ENCODE measurements at places on chromosomes 7 and 10. TPM values are rescaled to one million over a fixed set of nuclear protein-coding genes. Genes with fewer than 3 reads are reported as not detected.
A peak's percentile ranks its signal among the peaks of the same experiment; 100 is the strongest.

The ARL3 gene
- 11.6 TPM for total RNA-seq

- H3K27ac ChIP-seq, result no peak overlapping the region
- no peak for DNase-seq
- H3K4me3 ChIP-seq, result no peak overlapping the region
- no peaks in the 10 kb centered on the region for H3K4me1 ChIP-seq
These were observed 41.1 kb upstream of the NFKB2 start for GRCh38 chr10:102354451-102354850.

- peak; percentile 77 for DNase-seq
- H3K36me3 ChIP-seq, result no peaks in the 10 kb centered on the region
- H3K4me1 ChIP-seq, result no peaks in the 10 kb centered on the region
- H3K27me3 ChIP-seq, result peaks cover 61% of the 10 kb centered on the region
These were observed 34.2 kb downstream of the CAMK2B start for GRCh38 chr7:44291066-44291732.

- H3K4me3 ChIP-seq, result no peak overlapping the region
- no peak overlapping the region for H3K27ac ChIP-seq
- H3K4me1 ChIP-seq, result peaks cover 31% of the 10 kb centered on the region
- no peak for DNase-seq
These were observed 148.8 kb upstream of the ZMIZ1 start for GRCh38 chr10:78920011-78920410.

DNA sequence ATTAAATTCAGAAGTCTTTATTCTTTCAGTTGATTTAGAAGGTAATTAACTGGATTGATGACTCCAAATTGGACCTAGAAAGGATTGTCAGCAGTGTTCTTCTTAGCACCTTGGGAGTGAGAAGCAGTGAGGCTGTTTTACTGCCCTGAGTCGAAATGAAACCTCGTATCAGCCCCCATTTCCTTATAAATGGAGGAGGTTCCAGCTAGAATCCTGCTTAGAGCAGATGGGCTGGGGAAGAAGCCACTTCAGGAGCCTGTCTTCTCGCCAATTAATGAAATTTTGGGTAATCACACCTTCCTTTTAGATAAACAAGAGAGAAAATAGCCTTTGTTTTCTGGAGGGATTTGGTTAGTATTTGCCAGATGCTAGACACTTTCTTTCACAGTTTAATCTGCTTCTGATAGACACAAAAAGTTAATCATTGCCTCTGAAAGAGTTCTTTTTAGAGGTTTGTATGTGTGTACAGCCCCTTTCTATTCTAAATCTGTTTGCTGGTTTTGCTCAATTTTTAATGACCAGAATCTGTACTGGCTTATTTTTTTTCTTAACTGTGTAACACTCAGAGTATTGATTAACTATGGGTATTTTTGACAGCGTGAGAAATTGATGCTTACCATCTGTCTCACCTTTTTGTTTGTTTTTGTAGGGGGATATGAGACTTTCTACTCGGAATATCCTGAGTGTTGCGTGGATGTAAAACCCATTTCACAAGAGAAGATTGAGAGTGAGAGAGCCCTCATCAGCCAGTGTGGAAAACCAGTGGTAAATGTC lies 4.6 kb downstream of the DUSP5 start:
- H3K4me1 ChIP-seq, result peaks cover 62% of the 10 kb centered on the region
- peaks cover 11% of the 10 kb centered on the region for H3K36me3 ChIP-seq
- no peaks in the 10 kb centered on the region for H3K27me3 ChIP-seq
- DNase-seq, result no peak
- H3K4me3 ChIP-seq, result peak overlapping the region; percentile 16

The ZKSCAN5 gene
- total RNA-seq, result 11.6 TPM

DNA sequence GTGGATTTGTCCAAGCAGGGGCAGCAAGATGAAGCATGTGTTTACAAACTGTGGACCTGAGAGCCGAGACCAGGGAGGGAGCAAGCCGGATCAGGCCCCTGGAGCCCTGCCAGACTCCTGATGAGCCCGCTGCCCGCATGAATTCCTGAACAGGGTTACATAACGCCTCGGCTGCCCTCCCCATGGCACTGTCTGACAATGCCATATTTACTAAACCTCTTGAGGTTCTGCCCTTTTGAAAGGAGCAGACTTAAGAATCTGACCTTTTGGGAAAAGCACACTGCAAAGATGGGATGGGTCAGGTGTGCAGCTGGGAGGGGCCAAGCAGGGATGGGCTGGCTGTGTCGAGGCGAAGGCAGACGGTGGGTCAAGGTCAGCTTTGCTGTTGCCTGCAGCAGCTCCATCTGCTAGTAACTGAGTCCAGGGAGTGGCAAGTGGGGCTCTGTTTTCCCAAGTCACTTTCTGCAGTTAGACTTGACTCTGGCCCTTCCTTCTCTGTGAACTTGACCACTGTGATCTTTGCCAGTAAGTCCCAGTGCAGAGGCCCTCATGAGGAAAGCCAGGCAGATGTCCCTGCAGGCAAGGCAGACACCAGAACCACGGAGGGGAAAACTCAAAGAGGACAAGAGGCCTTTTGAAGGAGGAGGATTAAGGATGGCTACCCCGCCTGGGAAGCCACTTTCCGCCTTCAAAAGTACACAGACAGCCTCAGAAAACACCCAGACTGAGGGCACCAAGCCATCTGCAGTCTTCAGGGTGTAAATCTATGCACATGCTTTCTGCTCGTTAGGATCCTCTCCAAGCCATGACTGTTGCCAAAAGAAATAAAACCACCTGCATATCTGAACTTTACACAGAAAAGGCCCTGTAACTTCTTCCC lies 175.8 kb downstream of the TNS3 start:
- no peaks in the 10 kb centered on the region for H3K27me3 ChIP-seq
- H3K4me1 ChIP-seq, result peaks cover 22% of the 10 kb centered on the region
- no peak for DNase-seq
- peaks cover 23% of the 10 kb centered on the region for H3K36me3 ChIP-seq

The IFIT5 gene
- total RNA-seq, result 22.5 TPM

DNA sequence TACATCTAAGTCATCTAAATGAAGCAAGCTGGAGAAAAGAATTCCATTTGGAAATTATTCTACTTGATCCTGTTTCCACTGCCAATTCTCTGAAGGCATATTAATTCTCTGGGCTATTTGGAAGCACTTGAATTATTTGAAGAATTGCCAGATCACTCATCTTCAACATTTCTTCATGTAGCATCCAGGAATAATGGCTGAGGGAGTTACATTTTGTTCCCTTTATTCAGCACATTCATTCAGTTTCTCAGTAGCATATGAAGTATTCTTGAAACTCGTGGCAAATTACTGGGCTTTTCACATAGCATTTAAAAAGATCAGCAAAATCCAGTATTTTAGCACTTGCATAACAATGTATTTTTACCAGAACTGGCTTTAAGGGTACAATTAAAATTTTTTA lies 127.1 kb upstream of the VIPR2 start:
- no peak overlapping the region for H3K27ac ChIP-seq
- H3K36me3 ChIP-seq, result no peaks in the 10 kb centered on the region
- no peaks in the 10 kb centered on the region for H3K4me1 ChIP-seq
- no peak for DNase-seq
- no peak overlapping the region for H3K4me3 ChIP-seq

The EN2 gene
- 3.4 TPM for total RNA-seq

DNA sequence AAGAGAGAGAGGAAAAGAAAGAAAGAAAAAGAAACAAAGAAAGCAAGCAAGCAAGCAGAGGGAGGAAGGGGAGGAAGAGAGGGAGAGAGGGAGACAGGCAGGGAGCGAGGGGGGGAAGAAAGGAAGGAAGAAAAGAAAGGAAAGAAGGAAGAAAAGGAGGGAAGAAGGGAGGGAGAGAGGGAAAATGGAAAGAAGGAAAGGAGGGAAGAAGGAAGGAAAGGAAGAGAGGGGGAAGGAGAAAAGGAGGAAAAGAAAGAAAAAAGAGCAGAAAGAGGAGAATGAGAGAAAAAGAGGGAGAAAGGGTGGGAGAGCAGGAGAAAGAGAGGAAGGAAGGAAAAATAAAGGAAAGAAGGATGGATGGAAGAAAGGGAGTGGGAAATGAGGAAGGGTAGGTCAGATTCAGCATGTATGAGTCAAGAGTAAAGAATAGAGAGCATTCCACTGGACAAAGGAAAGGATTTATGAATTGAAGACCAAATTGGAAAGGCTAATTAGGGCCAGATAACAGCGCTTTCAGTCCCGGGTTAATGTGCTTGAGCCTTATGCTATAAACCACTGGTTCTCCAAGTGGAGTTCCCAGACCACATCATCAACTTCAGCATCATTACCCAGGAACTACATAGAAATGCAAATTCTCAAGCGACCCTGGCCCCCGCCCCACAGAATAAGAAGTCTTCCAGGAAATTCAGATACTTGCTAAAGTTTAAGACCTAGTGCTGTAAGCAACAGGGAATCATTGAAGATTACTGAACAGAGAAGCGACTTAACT lies 85.1 kb downstream of the C10orf90 start:
- no peak for DNase-seq
- H3K27me3 ChIP-seq, result peaks cover 46% of the 10 kb centered on the region
- no peaks in the 10 kb centered on the region for H3K36me3 ChIP-seq
- H3K4me3 ChIP-seq, result no peak overlapping the region
- no peak overlapping the region for H3K27ac ChIP-seq

DNA sequence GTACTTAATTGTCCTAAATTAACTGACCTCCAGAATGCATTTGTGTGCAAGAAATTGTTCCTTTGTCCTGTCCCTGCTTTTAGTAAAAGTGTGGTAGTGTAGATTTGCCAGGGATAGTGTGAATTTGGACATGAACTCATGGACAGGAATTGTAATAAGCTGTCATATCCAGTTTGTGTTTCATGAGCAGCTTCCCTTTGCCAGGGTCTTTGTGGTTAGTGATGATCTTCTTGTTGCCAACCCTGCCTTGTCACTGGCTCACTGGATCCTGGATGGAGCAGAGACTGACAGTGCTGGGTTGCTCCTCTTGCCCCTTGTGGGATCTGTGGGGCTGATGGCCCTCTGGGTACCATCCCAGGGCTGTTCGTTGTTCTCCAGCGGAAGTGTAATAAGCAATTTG lies 110.1 kb downstream of the CCNY start:
- DNase-seq, result no peak
- no peak overlapping the region for H3K4me3 ChIP-seq
- peak overlapping the region; percentile 21 for H3K27ac ChIP-seq
- peaks cover 4% of the 10 kb centered on the region for H3K36me3 ChIP-seq

DNA sequence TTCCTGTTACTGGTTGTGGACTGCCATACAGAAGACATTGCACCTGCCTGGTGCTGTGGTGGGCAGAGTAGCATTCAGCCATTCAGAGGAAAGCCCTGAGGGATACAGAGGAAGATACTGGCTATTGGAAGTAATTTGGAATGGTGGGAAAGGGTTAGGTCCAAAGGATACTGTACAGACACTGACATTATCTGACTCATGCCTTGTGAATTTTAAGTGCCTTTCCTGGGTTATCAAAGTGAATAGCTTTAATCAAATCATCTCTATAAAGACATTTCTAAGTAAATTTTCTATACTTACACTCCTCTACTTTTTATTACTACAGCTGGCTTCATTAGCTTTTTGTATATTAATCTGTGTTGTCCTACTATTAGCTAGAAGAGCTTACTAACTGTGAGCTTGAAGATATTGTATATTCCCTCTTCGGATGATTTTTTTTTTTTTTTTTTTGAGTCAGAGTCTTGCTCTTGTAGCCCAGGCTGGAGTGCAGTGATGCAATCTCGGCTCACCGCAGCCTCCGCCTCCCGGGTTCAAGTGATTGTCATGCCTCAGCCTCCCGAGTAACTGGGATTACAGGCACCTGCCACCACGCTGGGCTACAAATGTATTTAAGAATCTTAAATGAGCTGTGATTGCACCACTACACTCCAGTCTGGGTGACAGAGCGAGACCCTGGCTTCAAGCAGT lies 186.5 kb downstream of the ADK start:
- H3K27ac ChIP-seq, result no peak overlapping the region
- H3K36me3 ChIP-seq, result peaks cover 14% of the 10 kb centered on the region
- peaks cover 28% of the 10 kb centered on the region for H3K4me1 ChIP-seq
- no peak overlapping the region for H3K4me3 ChIP-seq

The SERPINE1 gene
- total RNA-seq, result 328 TPM

The DYNC1I1 gene
- 43.3 TPM for total RNA-seq

DNA sequence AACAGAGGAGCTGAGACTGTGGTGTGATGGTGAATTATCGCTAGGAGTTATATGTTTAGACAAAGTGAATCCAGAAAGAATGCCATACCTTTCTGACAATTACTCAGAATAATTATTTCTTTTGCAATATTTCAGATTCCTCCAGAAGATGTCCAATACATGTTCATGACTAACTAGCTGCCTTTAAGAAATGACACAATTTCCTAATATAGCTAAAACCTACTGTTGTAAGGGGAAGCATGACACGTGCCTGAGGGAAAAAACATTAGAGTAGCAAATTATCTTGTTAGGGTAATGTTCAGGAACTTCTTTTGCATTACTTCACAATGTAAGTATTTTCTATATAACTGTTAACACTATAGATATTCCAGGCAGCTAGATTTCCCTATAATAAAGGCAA lies 150.3 kb downstream of the COL28A1 start:
- no peak for DNase-seq
- H3K36me3 ChIP-seq, result no peaks in the 10 kb centered on the region

Data from osteocyte (in vitro differentiated cells).